Esophagus muscularis mucosa (tissue), 4 donors: ENCODE measurements at places on chromosomes 1 and 21. TPM values are rescaled to one million over a fixed set of nuclear protein-coding genes. Genes with fewer than 3 reads are reported as not detected.

ADAR gene
- total RNA-seq: 80.2 TPM

- no peak for DNase-seq
Measured at GRCh38 chr1:1889847-1890505, 911 bp downstream of the GNB1 start.

DNA sequence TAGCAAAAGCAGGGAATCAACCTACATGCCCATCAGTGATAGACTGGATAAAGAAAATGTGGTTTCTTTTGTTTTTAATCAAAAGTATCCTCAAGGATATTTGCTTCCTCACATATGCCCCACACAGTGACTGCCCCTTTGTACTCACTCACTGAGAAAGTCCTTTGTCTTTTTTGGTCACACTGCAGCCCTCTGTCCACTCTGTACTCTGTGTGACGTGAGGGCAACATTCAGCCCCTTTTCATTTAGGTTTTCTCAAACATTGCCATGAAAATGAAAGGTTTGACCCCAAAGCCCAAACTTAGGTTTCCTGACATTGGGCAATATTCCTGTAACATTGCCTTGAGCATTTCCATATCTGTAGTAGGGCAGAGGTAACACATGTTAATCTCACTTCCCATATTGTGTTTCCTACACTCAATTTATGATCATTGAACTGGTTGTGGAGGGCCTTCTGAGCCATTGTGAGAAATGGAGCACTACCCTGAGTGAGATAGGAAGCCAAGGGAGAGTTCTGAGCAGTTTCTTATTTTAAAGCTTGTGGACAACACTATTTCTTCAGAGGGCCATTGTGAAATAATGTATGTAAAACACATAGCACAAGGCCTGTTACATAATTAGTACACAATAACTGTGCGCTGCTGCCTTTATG is 501.9 kb upstream of the C1orf87 start:
- no peak for DNase-seq

- no peak for DNase-seq
Measured at GRCh38 chr21:35953597-35953996, 106.7 kb downstream of the SETD4 start.

DNA sequence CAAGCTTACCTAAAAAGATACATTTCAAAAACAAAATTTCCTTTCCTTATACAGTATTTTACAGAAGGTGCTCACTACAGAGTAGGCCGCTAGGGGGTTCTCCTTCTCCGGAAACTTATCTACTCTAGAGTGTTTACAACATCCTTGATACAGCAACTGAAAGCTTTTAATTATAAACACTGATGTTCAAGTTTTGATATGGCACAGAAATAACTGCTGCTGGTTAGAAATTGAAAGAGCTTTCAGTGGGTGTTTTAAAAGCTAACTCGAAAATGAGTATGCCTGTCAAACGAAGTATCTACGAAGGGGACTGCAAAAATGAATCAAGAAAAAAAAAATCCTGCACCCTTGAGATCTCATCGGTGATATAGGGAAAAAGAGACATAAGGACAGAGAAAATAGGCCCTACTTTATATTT is 1.0 kb downstream of the YOD1 start:
- DNase-seq: no peak

GRCh38 chr1:26317612-26318337 is at the start of gene CD52:
TSS of gene CD52 (plus strand) at chr1:26317958. CDS start at chr1:26318018, 60 bp downstream.
- DNase-seq: no peak

DNA sequence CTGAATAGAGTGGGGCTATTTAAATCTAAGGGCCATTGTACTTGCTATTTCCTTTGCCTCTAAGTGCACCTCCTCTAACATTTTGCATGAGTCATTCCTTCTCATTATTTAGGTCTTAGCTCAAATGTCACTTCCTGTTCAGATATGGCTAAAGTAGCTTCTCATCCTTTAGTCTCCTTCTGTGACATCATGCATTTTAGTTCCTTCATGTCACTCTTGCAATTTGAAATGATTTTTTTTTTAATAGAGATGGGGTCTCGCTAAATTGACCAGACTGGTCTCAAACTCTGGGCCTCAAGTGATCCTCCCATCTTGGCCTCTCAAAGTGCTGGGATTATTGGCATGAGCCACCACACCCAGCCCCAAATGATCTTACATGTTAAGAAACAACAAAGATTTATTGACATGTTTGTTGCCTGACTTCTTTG is 6.6 kb downstream of the TBX19 start:
- DNase-seq: no peak
